Activated naive CD4-positive, alpha-beta T cell treated with anti-CD3 and anti-CD28 coated beads for 36 hours (primary cell): ENCODE measurements at places on chromosomes 6 and 20. TPM values are rescaled to one million over a fixed set of nuclear protein-coding genes. Genes with fewer than 3 reads are reported as not detected.

The SENP6 gene
- total RNA-seq = 57.7 TPM

The NKX2-4 gene
- not detected for total RNA-seq

The C6orf58 gene
- total RNA-seq = not detected

The NT5E gene
- total RNA-seq = 0.55 TPM

The SSTR4 gene
- not detected for total RNA-seq

The ULBP3 gene
- total RNA-seq = not detected

The BANF2 gene
- not detected for total RNA-seq

The HLA-DOB gene
- 1.1 TPM for total RNA-seq

The C6orf15 gene
- total RNA-seq = not detected

The MAP3K5 gene
- 9.4 TPM for total RNA-seq

The SLC17A3 gene
- total RNA-seq = not detected

The RAET1G gene
- total RNA-seq = not detected

The TRDN gene
- not detected for total RNA-seq

The PRPH2 gene
- not detected for total RNA-seq

The PDCD2 gene
- 109 TPM for total RNA-seq

The SHLD1 gene
- 10.1 TPM for total RNA-seq

The TMEM217 gene
- total RNA-seq = 0.95 TPM

The MARCKS gene
- total RNA-seq = 0.14 TPM

The NEURL2 gene
- 1.4 TPM for total RNA-seq

The PKIG gene
- total RNA-seq = 4.7 TPM

The POU5F1 gene
- total RNA-seq = not detected

The TSPO2 gene
- total RNA-seq = not detected

The C6orf141 gene
- total RNA-seq = 0.42 TPM

The PPP1R3G gene
- not detected for total RNA-seq

The HDGFL1 gene
- total RNA-seq = not detected
